Stimulated activated CD4-positive, alpha-beta T cell treated with anti-CD3 and anti-CD28 coated beads, Interleukin-1b, Interleukin-23, amount 100 ng/mL, for 1 hour (primary cell): ENCODE measurements at places on chromosomes 2 and 18.

DNA sequence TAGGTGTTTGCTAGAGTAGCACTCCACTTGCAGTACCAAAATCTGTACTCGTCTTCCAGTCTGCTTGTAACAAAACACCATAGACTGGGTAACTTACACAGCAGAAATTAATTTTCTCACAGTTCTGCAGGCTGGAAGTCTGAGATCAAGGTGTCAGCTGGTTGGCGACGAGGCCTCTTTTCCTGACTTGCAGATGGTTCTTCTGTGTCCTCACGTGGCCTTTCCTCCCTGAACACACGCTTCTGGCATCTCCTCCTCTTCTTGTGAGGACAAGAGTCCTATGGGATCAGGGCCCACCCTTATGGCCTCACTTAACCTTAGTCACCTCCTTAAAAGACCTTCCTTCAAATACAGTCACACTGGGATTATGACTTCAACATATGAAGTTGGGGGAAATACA lies 493.5 kb upstream of the MYT1L start:
- DNase-seq, result no peak

DNA sequence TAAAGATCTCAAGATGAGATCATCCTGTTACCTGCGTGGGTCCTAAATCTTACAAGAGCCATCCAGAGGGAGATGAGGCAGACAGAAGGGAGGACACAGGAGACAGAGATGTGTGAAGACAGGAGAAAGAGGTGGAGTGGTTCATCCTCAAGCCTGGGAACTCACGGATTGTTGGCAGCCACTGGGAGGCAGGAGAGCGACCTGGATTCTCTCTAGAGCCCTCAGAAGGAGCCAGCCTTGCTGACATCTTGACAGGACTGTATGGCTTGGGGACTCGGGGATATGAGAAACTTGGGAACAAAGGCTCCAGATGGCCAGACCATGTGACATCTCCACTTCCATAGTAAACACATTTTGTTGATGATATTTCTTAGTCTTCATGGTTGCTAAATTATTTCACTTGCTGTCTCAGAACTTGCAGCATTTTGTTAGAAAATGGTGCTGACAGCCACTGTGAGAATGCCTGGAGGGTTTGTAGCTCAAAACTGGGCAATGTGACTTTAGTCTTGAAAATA lies 57.8 kb upstream of the MC2R start:
- DNase-seq, result no peak

GRCh38 chr2:198203336-198204069 lies 399.1 kb downstream of the PLCL1 start:
- DNase-seq, result no peak

- DNase-seq, result no peak
Measured at GRCh38 chr2:129481306-129482219, 497.9 kb upstream of the RAB6C start.

- DNase-seq, result no peak
Measured at GRCh38 chr2:217887841-217888701, 114.7 kb downstream of the TNS1 start.

DNA sequence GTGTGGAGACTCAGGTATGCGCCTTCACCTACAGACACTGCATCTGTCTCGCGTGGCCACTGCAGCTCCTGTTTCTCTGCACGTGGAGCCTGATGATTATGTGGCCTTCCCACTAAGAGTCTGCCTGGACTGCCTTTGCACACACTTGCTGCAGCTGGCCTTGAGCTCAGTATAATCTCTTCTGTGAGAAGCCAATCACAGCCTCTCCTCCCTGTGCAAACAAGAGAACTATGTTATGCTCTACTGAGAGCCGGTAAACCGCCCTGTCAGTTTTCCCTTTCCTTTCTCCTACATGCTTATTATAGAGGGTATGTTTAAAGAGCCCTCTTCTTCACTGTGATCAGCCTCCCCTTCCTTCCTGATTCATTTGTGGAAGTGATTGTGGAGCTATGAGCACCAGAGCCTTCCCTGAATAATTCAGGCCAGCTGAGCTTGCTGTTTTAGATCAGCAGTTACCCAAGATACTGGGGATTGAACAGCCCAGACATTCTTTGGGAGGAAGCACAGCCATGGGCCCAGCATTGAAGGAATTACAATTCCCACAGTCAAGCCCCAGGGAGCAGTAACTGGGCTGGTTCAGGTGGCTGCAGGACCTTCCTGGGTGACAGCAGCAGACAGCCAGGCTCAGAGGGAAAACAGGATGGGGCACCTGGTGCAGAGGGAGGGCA lies 3.7 kb upstream of the TGFA start:
- no peak for DNase-seq

DNA sequence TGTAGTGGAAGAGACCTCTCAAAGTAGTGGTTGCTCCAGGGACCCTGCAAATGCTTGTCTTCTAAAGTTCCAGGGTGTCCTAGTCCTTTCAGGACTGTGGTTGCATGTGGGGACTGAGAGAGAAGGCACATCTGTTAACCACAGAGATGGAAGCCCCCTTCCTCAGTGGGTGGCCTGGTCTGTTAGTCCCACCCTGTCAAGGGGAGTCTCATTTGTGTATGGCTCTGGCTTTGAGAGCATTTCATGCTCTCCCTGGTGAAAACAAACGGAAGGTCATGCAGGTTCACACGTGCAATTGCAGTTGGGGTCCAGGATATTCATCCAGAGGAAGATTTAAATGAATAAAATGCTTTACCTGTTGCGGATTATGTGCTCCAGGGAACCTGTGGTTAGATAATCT lies 219.6 kb downstream of the PRKCE start:
- no peak for DNase-seq

- DNase-seq, result no peak
Measured at GRCh38 chr18:68925268-68925667, 127.4 kb downstream of the CCDC102B start.

- no peak for DNase-seq
Measured at GRCh38 chr18:77146249-77147080, 13.9 kb upstream of the MBP start.

GRCh38 chr2:26655611-26656195 lies 14.5 kb upstream of the CIB4 start:
- no peak for DNase-seq

- no peak for DNase-seq
Measured at GRCh38 chr2:141766225-141766624, 364.6 kb downstream of the LRP1B start.

GRCh38 chr18:54700580-54700979 lies 109.5 kb downstream of the DYNAP start:
- no peak for DNase-seq

GRCh38 chr2:196592911-196593881 lies 46.3 kb upstream of the CCDC150 start:
- no peak for DNase-seq

- no peak for DNase-seq
Measured at GRCh38 chr18:40120356-40120755, 1834.7 kb upstream of the PIK3C3 start.

- DNase-seq, result no peak
Measured at GRCh38 chr2:102273619-102274211, 37.6 kb upstream of the IL1RL1 start.

- no peak for DNase-seq
Measured at GRCh38 chr18:3728704-3729437, 278.9 kb downstream of the TGIF1 start.

DNA sequence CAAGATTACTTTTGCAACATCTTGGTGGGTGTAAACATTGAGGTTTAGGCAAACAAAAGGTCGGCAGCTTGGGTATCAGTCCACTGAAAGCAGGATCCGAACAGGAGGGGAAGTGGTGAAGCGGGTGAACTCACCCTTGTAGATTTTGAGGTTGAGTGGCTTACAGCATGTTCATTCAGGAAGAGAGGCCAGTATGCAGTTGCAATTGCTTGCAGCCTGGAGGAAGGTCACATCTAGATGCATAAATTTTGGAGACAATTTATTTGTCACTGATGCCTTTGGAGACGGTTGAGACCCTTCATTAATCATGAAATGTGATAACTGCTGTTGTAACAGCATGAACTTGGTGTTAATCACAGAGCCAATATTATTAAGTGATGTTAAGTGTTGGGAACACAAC lies 131.1 kb downstream of the LTBP1 start:
- DNase-seq, result no peak

DNA sequence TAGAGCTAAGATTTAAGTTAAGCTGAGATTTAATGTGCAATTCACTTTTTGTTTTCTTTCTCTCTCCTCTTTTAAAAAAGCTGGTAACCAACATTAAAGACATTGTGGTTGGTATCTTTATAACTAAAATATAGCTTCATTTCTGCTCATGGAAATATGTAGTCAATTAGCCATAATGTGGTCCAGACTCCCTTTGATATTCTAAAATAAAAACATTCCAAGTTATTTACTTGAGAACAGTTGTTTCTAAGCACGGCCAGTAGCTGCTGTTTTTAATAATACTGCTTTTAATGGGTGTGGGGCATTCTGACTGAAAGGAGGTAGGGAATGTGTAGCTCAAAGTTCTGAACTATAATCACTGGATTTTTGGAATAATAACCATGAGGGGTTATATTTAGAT lies 183.3 kb upstream of the FBXO11 start:
- DNase-seq, result no peak

DNA sequence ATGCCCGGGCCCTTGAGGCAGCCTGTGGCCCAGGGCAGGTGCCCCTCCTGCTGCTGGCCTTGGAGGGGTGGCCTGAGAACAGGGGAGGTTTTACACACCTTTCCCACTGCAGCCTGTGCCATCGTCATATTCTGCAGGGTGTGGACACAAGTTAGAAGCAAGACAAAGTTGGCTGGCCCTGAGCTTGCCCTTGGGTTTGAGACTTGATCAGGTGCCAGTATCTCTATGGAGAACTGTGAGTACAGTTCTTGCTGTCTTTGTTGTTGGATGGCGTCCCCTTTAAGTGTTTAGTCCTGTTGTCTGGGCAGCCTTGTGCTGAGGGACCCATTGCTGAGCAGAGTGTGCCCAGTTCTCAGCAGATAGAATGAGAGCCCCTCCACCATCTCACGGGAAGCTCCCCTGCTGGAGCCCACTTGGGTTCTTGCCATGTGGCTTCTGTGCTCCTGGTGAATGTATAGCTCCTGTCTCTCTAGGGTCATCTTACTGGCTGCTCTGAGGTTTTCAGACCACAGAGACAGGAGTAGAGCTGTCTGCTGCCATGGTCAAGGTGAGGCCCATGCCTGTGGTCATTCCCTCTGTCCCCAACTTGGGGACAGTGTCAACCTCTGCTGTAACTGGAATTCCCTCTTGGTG lies 115.9 kb downstream of the SH3RF3 start:
- DNase-seq, result no peak

- DNase-seq, result no peak
Measured at GRCh38 chr18:66838340-66838987, 234.6 kb upstream of the CDH19 start.

- no peak for DNase-seq
Measured at GRCh38 chr2:177599139-177599688, 206.6 kb downstream of the AGPS start.

DNA sequence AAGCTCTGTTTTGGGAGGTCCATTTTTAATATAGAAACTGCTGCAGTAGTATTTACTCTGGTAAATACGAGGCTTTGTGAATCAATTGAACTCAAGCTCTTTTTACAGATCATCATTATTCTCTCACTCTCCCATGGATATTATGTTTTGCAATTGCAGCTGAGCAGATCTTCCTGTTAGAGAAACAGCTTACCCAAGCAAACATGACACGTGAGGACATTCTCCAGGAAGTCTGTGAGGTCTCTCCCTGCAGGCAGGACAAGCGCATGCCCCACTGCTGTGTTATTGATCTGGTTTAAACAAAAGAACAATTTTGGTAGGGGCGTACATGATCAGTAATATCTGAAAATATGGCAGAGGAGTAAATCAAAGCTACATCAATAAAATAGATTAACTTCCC lies 72.1 kb downstream of the COL6A3 start:
- DNase-seq, result no peak

DNA sequence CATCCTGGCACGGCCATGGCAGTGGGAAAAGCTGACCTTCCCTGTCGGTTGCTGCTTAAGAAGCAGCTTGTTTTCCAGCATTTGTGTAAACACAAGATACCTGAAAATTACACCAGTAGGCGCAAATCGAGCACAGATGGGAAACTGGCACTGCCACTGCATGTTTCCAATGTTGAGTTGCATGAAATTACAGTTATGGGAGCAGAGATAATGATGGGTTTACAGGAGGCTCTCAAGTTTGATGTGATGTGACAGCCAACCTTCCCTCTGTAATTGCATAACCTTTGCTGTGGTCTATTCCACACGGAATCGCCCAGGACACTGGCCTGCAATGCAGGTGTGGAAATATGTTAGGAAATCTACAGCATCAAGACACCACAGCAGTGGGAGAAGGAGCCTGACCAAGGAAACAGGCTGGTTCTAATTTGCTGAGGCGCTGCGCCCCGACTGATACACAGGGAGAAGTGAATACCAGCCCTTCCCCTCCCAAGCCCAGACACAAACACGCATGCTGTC lies 17.4 kb downstream of the GPR45 start:
- no peak for DNase-seq

GRCh38 chr2:211766689-211767088 lies 771.9 kb downstream of the ERBB4 start:
- DNase-seq, result no peak

GRCh38 chr2:191166111-191166755 lies 15.4 kb upstream of the STAT4 start:
- no peak for DNase-seq

- DNase-seq, result no peak
Measured at GRCh38 chr2:194319222-194319992, 1337.6 kb upstream of the SLC39A10 start.

DNA sequence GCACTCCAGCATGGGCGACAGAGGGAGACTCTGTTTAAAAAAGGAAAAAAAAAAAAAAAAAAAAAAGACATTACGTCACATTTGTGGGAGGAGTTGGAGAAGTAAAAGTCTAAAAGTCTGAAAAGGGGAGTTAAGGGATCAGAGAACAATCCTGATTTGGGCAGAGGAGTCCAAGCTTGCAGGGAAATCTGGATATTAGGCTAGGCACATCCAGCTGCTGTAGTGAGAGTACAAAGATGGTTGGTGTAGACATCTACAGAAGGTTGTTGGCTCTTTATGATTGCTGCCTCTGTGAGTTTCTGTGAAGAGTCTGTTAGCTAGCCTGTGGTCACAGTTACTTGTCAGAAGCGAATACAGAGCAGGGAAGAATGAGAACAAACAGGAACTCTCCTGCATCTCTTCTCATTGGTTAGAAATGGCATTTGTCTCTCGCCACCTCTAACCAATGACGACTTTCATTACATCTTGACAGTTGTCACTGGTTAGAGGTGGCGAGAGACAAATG lies 3.3 kb upstream of the OSBPL6 start:
- no peak for DNase-seq

- DNase-seq, result no peak
Measured at GRCh38 chr2:3466482-3466863, 52.9 kb downstream of the ADI1 start.

- DNase-seq, result no peak
Measured at GRCh38 chr18:44823782-44824181, 143.1 kb downstream of the SETBP1 start.
